ENCODE measurements at places on chromosomes 16 and 17. TPM values are rescaled to one million over a fixed set of nuclear protein-coding genes. Genes with fewer than 3 reads are reported as not detected.

- DNase-seq = no peak
These were observed 23.1 kb downstream of the PITPNC1 start for GRCh38 chr17:67400193-67400592.

DNA sequence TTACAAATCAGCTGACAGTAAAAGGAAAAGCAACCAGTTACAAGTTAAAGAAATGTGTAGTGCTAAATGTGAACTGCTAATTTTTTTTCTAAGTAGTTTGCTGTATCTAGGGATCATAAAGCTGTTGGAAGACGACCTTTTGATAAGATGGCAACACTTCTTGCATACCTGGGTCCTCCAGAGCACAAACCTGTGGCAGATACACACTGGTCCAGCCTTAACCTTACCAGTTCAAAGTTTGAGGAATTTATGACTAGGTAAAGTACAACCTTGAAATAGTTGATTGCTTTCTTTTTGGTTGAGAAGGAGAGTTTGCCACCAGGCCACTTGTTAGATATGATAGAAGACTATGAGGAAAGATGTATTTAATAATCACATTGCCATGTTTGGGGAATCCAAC lies 35.4 kb downstream of the OMG start:
- no peak for DNase-seq

DNA sequence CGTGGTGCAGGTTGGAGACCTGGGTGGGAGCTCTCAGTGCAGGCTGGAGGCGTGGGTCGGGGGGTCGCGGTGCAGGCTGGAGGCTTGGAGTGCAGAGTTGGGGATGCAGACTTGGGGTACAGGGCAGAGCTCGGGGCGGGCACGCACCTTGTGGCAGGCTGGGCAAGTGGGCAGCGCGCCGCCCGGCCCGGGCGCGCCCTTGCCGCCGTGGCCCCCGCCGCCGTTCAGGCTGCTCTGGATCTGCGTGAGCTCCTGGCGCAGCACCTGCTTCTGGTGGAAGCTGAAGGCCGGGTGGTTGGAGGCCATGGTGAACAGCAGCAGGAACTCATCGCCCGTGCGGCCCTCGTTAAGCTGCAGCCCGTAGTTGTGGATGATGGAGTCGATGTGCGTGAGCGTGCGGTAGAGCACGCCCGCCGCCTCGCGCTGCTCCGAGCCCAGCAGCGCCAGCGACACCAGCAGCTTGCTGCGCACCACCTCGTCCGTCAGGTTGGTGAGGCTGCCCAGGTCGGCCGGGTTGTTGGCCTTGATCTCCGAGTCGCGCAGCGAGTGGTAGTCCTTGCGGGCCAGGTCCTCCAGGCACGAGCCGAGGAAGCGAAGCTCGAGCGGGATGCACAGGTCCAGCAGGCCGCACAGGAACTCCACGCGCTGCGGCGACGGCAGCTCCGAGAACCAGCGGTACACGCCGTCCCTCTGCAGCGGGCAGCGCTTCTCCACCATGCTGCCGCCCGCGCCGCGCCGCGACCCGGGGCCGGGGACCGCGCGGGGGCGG lies 1.1 kb downstream of the ZCCHC14 start:
- DNase-seq = peak; percentile 70

GRCh38 chr17:40341808-40342503 lies 22.6 kb downstream of the GJD3 start:
- peak; percentile 80 for DNase-seq

DNA sequence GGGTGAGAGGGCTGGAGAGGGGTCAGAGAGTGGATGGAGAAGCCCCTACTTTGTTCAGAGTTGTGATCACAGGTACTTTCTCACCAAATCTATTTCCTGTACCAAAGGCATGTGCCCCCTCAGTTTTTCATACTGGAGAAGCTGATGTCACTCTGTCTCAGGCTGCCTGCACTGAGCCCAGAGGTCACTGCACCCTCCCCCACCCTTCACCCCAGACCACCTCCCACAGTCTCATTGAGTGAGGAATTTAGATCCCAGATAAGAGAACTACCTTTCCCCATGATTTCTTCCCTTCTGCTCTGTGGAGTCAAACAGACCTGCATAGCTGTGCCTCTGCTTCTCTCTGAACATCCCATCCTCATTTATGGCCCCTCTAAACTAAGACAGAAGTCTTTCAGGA lies 140.0 kb upstream of the IRX6 start:
- no peak for DNase-seq

GRCh38 chr16:79885320-79885719 lies 284.8 kb upstream of the MAF start:
- DNase-seq = no peak

DNA sequence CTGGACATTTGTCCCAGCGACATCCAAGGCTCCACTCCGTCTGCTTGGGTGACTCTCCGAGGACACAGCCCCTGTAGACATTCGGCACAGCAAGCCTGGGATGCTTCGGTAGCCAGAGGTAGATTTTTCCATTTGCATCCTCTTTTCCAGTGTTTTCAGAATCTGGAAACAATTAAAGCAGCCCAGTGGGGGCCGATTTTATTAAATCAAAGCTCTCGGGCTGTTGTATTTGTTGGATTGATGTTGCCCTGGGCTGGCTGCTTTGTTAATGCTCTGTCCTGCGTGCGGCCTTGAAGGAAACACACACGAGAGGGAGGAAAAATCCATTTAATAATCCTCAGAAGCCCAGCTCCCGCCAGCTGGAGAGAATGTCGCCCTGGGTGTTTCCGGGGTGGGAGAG lies 158.1 kb upstream of the CIBAR2 start:
- DNase-seq = no peak

DNA sequence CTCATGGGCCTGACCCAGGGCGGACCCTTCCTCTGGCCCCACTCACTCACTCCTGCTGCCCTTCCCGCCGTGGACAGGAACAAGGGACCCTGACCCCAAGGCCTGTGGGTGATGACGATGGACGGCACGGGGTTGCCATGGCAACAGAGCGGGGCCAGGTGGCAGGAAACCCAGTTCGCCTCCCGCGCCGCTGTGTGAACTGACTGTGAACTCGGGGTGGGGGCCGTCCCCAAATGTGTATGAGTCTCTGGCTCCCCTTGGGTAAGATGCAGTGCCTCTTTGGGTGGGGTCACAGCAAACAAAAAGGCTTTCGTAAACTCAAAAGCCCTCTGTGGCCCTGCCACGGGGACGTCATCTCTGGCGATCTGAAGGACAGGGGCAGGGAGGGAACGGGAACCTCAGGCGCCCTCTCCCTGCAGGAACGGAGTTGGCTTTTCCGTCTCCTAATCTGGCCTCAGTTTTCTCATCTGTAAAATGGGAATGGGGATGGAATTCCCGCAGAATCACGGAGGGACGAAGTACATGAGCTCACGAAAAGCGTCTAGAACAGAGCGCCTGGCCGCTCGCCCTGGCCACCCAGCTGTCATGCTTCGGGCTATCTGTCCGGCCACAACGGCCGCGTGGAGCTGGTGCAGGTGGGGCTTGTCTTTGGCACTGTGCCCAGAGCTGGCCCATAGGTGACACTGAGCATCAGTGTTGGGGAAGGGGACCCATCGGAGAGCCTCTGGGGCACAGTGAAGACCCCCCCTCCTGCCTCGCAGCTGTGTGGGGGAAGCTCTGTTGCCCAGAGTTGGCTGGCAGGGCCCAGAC lies 44.9 kb upstream of the PABPN1L start:
- DNase-seq = no peak

DNA sequence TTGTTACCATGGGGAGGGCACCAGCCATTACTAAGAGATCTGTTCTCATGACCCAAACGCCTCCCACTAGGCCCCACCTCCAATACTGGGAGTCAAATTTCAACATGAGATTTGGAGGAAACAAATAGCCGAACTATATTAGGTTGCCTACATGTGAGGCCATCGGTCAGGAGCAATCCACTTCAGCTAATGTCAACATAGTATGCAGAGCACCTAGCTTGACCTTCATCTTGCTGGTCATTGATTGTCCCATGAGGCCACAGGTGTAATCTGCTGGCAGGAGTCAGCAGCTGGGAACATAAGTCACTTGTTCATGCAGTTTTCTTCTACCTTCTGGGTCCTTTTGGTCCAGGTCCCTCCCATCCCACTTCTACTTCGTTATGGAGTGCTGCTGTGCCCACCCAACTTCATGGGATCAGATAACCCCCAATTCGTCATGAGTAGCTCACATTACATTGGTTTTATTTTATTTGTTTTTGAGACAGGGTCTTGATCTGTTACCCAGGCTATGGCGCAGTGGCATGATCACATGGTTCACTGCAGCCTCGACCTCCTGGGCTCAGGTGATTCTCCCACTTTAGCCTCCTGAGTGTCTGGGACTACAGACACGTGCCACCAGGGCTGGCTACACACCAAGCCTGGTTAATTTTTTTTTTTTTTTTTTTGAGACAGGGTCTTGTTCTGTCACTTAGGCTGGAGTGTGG lies 5.9 kb upstream of the KPNA2 start:
- DNase-seq = no peak

DNA sequence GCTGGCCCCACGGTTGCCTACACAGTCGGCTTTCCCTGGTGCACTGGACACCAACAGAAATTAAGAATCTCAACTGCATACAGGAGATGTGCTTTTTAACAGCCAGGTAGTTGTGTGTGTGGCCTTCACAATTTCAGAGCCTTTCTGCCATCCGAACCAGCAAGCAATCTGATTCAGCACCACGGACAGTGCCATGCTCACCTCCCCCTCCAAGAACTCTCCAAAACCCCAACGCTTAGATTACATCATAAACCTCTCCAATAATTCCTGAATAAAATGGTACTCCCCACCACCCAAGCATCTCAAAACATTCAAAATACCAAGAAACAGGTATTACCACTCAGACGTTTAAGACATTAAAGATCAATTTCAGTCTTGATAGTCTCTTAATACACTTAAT lies 31.8 kb downstream of the USP7 start:
- peak; percentile 83 for DNase-seq

GRCh38 chr17:60305141-60305540 lies 86.8 kb downstream of the USP32 start:
- peak; percentile 75 for DNase-seq

- no peak for DNase-seq
These were observed 52.0 kb upstream of the MMP2 start for GRCh38 chr16:55426865-55427484.

DNA sequence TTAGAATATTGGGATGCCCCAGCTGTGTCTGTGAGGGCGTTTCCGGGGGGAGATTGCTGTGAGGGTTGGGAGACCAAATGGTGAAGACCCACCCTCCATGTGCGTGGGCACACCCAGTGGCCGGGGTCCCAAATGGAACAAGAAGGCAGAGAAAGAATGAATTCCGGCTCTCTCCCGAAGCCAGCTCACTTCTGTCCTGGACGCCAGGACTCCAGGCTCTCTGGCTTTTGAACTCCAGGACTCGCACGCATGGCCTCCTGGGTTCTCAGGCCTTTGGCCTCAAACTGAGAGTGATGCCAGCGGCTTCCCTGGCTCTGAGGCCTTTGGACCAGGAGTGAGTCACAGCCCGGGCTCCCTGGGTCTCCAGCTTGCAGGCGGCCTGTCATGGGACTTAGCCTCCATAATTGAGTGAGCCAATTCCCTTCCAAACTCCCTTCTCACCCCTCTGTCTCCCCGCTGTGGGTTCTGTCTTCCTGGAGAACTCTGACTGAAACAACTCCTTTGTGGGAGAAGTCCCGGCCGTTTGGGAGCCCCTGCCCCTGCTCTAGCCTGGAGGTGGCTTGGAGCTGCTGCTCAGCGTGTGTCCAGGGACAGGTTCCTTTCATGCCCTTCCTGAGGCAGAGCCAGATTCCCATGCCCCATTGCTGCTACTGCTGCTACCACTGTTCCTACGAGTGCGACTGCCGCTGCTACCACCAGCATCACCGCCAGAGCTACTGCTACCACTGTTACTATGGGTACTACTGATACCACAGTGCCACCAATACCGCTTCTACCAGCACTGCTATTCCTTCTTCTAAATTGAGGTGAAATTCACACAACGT lies 49.8 kb upstream of the CBX4 start:
- DNase-seq = no peak

- DNase-seq = peak; percentile 96
These were observed at the start of gene SEZ6L2 for GRCh38 chr16:29899516-29900101. Gene SEZ6L2, minus strand, starts transcription at chr16:29899550. Its CDS starts 531 bp downstream, at chr16:29899019.

DNA sequence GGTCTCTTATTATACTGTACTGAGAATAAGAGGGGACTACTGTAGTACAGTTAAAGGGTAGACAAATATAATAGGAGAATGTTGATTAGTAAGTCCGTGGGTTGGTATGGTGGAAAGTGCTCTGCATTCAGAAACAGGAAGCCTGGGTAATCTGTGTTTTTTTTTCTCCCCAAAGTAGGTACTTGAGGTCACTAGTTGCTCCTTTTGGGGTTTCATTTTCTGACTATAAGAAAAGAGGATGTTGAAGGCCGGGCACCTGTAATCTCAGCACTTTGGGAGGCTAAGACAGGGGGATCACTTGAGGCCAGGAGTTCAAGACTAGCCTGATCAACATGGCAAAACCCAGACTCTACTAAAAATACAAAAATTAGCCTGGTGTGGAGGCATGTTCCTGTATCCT lies 42.0 kb upstream of the MMD start:
- DNase-seq = peak; percentile 55

- no peak for DNase-seq
These were observed 11.6 kb upstream of the GOSR2 start for GRCh38 chr17:46911311-46911710.

- peak; percentile 84 for DNase-seq
These were observed 902 bp upstream of the DHRS7B start for GRCh38 chr17:21125862-21126261.

DNA sequence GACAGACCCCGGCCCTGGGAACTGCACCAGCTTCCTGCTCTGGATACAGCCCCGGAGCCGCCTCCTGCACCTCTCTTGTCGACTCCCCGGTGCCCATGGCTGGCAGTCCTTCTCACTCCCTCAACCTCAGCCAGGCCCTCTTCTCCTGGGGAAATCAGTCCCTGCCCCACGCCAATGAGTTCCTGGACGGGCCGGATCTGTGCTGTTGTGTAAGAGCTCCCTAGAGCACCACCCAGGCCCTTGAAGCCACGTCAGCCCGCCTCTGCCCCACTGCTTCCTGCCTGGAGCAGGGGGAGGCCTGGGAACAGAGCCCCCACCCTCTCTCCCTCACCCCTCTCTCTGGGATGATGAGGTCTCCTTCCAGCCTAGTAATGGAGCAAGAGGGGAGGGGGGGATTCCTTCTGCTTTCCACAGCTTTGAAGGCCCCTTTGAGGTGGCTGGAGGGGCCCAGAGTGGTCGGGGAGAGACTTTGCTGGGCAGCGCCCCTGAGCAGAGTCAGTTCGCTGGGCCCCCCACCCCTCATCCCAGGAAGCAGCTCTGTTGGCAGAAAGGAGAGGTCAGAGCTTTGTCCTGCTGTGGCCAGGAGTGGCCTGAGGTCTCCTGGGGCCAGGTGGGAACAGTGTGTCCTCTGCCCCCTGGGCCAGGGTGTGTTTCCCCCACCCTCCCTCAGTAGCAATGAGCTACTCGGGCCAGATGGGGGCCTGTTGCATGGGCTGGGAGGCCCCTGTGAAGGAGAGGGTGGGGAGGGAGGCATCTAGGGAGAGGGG lies 3.8 kb downstream of the PRR29 start:
- DNase-seq = no peak

- DNase-seq = no peak
These were observed 10.3 kb downstream of the RETREG3 start for GRCh38 chr17:42598905-42599304.

The PRSS33 gene
- total RNA-seq = not detected

The ZC3H7A gene
- 58.3 TPM for total RNA-seq

The MRC2 gene
- 2.4 TPM for total RNA-seq

The CTRB2 gene
- total RNA-seq = not detected

The ARHGDIG gene
- total RNA-seq = not detected
